ENCODE measurements at places on chromosomes 16 and 17.

DNA sequence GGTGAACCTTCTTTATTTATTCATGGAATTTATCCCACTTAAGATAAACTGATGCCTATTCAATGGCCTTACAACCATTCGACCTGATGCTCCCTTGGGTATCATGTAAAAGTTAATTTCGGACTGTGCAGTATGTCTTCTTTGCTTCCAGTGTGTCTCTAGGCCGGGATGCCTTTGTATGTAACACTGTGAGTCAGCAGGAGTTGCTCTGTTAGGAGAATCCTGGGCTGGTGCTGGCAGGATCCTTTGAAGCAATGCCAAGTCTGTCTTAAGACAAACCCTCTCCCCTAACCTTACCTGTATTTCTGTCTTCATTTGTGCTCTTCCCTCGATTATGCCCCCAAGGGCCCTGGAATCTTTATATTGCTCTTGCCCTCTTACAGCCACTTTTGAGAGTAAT lies 37.9 kb upstream of the ABCA8 start:
- no peak for DNase-seq

- no peak for DNase-seq
Observed at GRCh38 chr17:54771409-54771915, 129.2 kb upstream of the TOM1L1 start.

DNA sequence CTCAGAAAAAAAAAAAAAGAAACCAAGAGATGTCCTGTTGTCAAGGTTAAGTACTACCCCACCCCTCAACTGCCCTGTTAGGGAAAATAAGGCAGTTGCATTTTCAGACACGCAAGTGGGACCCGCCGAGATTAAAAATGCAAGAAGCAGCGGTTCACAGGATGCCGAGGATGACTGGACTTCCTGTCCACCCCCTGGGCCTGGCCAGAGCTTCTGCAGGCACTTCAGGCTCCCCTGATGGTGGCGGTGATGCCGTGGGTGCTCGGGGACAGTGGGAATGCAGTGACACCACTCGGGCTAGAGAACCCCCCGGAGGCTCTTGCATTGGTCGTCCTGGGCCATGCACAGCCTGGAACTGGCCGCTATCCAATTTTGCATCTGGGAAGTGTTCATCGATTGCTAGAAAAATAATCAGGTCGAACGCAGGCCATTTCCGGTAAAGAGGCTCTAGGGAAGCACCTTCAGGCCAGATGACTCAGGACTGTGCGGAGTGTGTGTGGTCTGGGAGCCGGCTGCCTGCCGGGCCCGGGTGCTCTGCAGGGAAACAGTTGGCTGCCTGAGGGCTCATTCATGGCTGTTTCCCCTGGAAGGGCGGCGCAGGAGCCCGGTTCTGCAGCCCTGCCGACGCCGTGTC lies 13.4 kb upstream of the CRISPLD2 start:
- no peak for DNase-seq

GRCh38 chr16:1794221-1794871 lies 841 bp upstream of the IGFALS start:
- no peak for DNase-seq

- no peak for DNase-seq
Observed at GRCh38 chr16:73064212-73064993, 16.5 kb upstream of the ZFHX3 start.

GRCh38 chr17:381516-381915 lies 28.9 kb upstream of the RPH3AL start:
- no peak for DNase-seq

GRCh38 chr16:22189473-22190080 lies 16.5 kb upstream of the EEF2K start:
- no peak for DNase-seq

DNA sequence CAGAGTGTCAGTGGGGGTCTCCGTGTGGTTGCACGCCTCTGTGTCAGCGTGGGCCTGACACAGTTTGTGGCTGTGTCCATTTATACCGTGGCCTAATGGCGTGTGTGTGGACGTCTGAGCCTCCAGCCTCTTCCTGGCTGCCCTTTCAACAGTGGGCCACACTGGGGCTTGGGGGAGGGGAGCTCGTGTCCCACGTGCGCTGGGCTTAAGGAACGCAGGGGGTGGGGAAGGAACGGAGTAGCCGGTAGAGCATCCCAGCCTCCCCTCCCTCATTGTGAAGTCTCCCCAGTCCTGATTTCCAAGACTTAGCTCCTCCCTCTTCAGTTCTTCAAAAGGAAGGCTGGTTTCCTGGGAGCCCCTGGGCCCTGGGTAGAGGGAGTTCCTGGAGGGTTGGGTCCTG lies 9.5 kb upstream of the HES7 start:
- DNase-seq = no peak

DNA sequence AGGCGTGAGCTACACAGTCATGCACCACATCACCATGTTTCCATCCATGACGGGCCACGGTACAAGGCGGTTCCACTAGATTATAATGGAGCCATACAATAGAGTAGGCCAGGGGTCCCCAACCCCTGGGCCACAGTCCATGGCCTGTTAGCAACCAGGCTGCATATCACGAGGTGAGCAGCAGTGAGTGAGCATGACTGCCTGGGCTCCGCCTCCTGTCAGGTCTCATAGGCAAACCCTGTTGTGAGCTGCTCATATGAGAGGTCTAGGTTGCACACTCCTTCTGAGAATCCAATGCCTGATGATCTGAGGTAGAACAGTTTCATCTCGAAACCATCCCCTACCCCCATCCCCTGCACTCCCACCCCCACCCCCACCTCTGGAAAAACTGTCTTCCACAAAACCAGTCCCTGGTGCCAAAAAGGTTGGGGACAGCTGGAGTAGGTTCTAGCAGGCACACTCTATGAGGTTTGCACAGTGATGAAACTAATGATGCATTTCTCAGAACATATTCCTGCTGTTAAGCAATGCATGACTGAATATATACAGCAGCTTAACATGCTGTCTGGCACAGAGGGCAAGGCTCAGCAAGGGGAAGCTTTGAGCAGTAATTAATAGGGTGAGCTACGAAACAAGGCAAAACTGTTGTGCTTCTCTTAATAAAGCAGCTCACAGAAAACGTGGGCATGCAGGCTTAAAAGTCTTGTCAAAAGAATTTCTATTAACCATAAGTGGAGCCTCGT lies 108.0 kb downstream of the VPS53 start:
- DNase-seq = no peak

DNA sequence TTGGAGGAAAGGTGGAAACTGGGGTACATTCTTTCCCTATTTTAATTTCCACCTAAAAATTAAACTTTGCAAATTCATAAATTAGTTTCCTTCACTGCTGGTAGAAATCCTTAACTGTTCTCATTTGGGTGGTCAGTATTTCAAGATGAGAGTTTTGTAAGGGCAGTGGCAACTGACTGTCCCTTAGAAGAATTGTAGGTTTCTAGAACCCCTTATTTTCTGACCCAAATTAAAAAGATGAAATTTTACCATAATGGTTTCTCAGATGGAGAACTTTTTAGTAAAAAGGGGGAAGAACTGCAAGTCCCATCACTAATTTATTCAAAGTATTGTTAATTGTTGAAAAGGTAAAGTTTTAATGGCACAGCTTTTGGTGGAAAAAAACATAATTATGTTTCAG lies 5.6 kb downstream of the IGF2BP1 start:
- DNase-seq = no peak

- DNase-seq = no peak
Observed at GRCh38 chr17:37327341-37328090, 48.3 kb upstream of the C17orf78 start.

- DNase-seq = no peak
Observed at GRCh38 chr17:9332132-9332494, 243.5 kb downstream of the STX8 start.

DNA sequence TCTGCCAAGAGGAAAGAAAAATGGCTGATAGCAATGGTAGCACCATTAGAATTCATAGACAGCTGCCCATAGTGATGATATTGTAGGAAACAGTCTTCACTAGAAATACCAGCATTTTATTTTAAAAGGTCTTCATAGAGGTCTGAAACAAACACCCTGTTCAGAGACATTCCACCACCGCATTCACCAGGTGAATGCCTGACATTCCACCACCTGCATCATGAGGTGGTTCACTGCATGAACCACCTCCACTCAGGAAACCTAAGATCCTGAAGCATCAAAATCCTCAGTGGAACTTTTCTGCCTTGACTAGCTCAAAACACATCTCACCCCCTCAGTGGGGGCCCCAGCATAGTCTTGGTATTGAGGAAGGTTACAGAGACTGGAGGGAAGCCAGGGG lies 91.5 kb upstream of the COX10 start:
- no peak for DNase-seq

- no peak for DNase-seq
Observed at GRCh38 chr16:87160234-87160636, 157.0 kb downstream of the C16orf95 start.

- no peak for DNase-seq
Observed at GRCh38 chr17:49928837-49929475, 40.0 kb upstream of the DLX4 start.

DNA sequence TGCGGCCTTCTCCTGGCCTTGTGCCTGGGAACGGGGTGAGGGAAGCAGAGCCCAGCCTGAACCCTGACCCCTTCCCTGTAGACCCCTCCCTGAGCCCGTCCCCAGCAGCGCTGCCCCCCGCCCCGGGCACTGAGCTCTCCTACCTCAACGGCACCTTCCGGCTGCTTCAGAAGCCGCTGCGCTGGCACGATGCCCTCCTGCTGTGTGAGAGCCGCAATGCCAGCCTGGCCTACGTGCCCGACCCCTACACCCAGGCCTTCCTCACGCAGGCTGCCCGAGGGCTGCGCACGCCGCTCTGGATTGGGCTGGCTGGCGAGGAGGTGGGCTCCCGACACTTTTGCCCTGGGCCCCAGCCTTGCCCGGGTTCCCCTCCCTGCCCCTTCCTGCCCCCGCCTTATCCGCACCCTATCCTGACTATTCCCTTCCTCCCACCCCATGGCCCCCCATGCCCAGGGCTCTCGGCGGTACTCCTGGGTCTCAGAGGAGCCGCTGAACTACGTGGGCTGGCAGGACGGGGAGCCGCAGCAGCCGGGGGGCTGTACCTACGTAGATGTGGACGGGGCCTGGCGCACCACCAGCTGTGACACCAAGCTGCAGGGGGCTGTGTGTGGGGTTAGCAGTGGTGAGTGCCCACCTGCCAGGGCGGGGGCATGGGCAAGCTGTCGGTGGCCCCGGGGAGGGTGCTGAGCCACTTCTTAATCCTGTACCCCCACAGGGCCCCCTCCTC lies 62.1 kb downstream of the MRC2 start:
- DNase-seq = no peak

GRCh38 chr17:62804822-62805221 lies 3.3 kb downstream of the MARCHF10 start:
- no peak for DNase-seq

DNA sequence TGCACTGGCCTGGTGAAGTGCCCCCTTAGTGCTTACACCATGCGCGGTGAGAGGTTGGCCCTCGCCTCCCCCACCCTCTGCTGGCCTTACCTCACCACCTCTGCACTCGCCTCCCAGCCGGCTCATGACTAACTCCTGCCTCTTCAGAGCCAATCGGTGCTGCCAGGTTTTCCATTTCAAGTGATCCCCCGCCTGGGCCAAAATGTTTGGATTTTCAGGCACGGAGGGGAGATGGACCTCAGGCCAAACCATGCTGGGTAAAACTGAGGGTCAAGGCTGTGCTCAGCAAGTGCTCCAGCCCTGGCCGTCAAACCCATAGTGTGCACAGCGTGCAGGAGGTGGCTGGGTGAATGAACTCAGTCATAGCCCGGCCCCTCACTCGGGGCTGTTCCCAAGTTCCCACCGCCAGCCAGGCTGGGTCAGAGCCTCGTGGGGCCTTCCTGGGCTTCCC lies 175.4 kb downstream of the SEC14L1 start:
- no peak for DNase-seq

GRCh38 chr17:40901981-40902474 lies 17.0 kb upstream of the KRT20 start:
- no peak for DNase-seq

GRCh38 chr17:40560592-40561293 lies 4.5 kb downstream of the CCR7 start:
- DNase-seq = peak; percentile 63

GRCh38 chr16:27748868-27749546 lies 199.1 kb downstream of the KATNIP start:
- peak; percentile 8 for DNase-seq

- DNase-seq = no peak
Observed at GRCh38 chr17:80959330-80960036, 32.2 kb upstream of the CHMP6 start.

GRCh38 chr17:33964344-33964979 lies 290.6 kb upstream of the CCL2 start:
- DNase-seq = no peak

GRCh38 chr16:48452991-48453760 lies 68.0 kb upstream of the SIAH1 start:
- DNase-seq = no peak

DNA sequence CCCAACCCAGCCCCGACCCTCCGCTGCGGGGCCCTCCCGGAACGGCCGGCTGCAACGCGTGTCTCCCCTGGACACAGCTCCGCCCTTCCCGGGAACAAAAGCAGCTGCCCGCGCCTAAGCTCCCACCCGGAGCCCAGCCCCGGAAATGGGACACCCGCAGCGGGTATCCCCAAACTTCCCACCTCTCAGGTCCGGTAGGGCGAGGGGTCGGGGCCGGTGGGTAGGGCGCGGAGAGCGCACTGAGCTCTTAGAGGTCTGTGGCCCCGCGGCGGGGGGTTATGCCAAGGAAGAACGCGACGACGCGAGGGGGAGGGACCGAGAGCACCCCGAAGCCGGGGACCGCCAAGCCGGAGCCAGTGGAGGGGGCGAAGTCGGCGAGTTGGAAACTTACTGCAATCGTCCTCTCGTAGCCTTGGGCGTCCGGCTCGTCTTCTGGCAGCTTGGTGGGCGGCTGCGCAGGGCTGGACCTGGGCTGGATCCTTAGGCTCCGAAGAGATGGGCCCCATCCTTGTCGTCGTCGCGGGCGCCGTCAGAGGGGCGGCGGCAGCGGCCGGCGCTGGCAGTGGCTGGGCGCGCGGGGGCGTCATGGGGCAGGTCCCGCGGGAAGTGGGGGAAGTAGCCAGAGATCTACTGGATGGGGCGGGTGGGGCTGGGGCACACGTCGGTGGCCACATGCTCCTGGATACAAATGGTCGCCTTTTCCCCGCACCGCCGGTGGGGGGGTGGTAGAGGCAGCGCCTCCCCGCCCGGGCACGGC lies 6.9 kb downstream of the USP6 start:
- DNase-seq = no peak

- DNase-seq = no peak
Observed at GRCh38 chr17:76872221-76872873, 4.1 kb downstream of the MGAT5B start.

- DNase-seq = no peak
Observed at GRCh38 chr17:60851181-60851580, 173.5 kb downstream of the BCAS3 start.

DNA sequence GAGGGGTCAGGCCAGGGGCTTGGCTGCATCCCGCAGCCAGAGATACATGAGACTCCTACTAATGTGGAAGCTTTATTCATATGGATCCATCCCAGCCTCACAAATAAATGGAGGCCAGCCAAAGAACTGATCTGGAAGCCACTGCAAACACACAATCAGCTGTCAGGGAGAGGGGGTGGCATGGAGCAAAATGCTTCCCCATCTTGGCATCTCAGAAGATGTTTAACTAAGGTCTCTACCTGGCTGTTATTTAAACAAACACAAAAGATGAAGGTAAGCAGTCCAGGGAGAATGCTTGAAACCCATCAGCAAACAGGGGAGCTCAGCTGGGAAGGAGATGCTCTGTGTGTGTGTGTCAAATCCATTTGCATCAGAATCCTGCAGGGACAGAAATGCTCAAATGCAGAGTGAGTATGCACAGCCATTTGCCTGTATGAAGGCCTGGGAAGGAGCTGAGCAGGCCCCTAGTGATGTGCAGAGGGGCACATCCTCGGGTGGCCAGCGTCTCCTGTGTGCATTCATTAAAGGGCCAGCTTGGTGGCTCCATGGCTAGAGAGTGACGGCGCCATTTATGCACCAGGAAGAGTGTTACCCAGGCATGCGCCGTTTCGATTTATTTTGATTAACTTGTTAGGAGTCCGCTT lies 34.2 kb upstream of the IRX3 start:
- no peak for DNase-seq
